DMS153 (cell line): ENCODE measurements at places on chromosomes 7 and 10.

DNA sequence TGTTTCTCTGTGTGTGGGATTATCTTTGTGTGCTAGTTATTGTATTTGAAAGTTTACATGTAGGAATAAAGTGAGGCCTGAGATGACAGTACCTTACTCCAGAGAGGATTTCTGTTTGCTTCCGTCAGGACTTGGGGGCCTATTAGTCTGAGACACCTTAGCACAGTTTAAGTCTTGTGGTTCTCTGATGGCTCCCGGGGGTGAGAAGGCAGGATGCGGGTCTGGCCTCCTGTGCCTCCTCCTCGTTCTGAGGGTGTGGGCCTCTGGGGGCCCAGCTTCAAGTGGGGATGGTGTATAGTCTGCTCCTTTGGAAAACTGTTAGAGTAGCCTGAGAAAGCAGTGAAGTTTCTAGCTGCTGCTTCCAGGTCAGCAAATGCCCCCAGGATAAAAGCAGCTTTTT, 12.4 kb downstream of the MTURN start:
- DNase-seq = no peak

DNA sequence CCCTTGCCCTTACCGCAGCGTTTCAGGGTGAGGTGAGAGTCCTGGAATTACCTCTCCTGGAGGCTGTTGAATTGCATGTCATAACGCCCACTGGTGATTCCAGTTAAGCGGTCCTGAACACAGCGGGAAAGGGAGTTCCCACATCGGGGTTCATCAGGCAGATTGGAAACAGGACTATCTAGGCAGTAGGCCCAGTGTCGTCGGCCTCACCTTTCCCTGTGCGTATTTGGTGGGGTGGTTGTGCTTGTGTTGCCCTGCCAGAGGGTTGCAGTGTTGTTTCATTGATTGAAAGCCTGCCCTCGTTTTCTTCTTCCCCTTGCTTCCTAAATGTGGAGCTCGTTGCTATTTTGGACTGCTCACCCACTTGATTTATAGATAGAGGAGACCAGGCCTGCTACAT, 10.6 kb upstream of the SUN1 start:
- DNase-seq = no peak

GRCh38 chr7:31492086-31492485, 21.8 kb upstream of the ITPRID1 start:
- DNase-seq = no peak

DNA sequence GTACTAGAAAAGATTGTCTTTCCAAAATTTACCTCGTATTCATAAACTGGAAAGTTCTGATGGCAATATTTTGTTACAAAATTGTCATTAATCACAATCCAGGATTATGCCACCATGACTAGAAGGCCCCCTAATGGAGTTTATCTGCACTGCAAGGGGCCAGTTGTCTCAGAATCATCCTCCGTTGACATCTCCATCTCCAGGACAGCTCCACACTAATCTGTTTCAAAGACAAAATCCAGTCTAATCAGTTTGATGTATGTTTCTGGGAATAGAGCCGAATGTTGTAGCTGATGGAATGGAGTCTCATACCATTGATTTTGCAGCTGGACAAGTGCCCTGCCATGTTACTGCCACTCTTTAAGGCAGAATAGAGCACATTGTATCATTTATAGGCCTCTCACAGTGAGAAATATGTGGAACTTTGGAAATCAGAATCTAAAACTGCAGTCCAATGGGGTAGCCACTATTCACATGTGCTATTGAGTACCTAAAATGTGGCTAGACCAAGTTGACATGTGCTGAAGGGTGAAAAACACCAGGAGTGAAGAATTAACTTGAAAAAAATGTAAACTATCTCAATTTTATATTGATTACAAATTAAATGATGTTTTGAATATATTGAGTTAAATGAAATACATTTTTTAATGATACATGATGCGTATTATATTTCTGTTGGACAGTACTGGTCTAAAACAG, 38.3 kb upstream of the TOMM7 start:
- DNase-seq = no peak

DNA sequence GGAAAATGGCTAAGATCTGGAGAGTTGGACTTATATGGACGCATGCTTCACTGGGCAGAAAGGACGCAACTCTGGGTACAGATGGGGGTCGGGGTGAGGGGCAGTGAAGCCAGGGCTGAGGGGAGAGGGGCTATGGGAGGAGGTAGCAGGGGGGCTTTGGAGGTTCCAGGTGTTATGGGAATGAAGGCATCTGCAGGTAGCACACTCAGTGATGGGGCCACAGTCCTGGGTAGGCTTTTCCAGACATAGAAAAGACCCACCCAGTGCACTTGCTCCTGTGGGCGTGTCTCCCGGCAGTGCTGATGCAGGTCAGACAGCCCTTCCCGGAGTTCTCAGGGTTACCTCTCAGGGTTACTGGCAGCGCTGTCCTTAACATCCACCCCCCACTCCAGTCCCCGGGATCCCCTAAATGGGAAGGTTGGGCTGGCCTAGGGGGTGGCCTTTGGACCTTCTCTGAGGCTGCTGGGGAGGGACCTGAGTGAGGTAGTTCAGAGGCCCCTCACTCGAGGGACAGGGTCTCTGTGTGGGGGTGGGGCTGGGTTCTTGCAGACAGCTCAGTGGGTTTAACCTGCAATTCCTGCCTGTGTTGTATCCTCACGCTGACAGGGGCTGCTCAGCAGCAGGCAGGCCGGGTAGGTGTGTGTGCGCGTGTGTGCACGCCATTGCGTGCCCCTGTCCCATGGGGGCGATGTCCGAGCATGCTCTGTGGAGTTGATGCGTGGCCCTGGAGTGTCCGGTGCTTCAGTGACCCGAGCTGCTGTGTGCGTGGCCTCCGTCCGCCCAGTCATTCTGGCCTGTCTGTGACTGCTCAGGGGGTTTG, 6.2 kb downstream of the ZYX start:
- no peak for DNase-seq

- DNase-seq = no peak
Observed at GRCh38 chr10:78424723-78425122, 391.1 kb downstream of the RPS24 start.

DNA sequence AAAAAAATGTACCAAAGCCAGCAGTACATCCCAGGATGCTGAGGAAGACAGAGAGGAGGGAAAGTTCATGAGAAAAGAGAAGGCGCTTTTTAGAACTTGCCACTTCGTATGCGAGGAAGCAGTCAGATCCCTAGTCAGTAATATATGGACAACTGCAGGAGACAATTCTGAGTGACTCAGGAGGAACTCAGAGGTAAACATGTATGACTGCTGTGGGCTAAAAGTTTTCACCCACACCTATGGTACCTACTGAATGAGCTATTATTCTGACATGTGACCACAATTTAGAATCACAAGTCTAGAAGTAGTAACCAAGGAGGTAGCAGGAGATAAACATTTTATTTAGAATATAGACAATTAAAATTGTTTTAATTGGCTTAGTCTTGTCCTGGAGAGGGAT, 126.5 kb downstream of the ICA1 start:
- no peak for DNase-seq

- no peak for DNase-seq
Observed at GRCh38 chr7:39301543-39301942, 264.7 kb upstream of the YAE1 start.

DNA sequence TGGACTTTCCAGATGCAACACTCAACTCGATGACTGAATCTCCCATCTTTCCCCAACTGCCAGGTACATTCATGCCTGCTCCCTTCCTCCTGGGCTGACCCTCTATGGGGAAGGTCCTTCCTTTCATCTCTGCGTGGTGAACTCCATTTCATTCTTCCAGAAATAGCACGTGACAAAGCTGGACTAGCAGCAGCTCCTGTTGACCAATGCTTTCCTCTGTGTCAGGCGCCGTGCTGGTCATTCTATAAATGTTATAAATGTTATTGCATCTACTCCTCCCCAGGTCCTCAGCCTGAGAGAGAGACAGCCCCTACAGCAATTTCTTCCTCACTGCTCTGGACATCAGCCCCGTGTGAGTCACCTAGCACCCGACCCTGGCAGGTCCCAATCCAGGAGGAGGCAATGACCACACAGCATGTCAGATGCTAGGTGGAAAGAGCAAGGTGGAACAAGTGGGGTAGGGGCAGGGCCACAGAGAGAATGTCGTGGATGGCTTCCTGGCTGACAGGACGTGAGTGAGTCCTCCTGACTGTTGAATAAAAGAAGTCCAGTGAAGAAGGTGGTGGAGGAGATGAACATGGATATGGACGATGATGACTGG, 178.1 kb downstream of the ADAM12 start:
- DNase-seq = no peak
